Esophagus squamous epithelium (tissue), 5 donors: ENCODE measurements at places on chromosomes 6 and 20.

DNA sequence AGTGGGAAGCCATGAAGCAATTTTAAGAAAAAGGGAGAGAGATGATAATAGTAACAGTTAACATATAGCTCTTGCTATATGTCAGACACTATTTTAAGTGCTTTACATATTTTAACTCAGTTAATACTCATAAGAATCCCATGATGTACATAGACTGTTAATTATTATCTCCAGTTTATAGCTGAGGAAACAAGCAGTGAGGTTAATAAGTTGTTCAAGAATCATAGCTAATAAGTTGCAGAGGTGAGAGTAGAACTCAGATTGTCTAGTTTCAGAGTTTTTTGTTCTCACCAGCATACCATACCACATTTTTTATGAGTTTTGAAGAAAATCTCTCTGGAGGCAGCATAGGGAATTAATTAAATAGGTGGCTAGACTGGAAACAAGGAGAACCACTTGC, 144.6 kb upstream of the MMS22L start:
- no peak for DNase-seq

DNA sequence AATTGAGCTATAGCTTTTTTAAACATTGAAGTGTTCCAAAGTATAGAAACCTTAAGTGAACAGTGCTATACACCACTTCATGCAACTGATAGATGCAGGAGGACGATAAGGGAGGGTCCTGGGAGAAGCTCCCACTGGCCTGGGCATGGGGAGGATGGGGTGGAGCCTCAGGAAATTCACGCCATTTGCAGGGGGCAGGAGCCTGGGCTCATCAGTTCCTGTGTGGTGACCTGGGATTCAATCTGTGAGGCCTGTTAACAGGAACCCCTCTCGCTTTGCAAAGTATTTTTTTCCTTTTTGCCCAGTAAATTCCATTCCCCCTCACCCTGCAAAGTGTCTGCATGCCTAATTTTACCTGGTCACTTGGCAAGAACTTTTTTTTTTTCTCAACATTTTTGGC, 11.0 kb upstream of the ASCC3 start:
- DNase-seq, result no peak

DNA sequence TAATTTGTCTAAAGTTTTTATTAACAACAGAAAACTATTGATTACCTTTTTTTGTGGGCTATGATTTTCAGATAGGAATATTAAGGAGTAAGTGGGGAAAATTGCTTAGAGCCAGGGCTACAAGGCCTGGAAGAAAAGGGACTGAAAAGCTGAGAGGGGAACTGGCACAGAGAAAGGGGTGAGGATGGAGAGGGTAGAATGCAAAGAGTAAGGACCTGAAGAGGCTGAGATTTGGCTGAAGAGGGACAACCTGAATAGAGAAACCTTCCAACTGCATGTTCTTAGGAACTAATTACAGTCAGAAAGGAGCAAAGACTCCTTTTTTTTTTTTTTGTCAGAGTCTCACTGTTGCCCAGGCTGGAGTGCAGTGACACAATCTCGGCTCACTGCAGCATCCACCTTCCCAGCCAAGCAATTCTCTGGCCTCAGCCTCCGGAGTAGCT, 16.7 kb downstream of the BTN2A1 start:
- DNase-seq, result no peak

GRCh38 chr6:161027385-161027784, 35.8 kb downstream of the MAP3K4 start:
- no peak for DNase-seq

- DNase-seq, result no peak
These were observed 90.5 kb upstream of the PAX1 start for GRCh38 chr20:21614980-21615379.

DNA sequence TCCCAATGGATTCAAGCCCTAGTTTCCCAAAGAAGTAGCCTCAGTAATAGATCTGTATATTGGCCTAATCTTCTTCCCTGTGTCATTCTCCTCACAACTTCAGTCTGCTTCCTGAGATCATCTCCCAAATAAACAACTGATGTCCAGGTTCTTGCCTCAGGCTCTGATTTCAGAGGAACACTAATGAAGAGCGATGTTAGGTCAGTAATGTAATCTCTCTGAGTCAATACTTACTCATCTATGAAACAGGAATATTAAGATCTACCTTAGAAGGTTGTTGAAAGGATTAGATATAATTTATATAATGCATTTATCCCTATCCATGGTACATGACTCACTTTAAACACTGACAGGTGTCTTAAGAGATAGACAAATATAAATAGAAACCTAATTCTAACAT, 246.0 kb upstream of the FLRT3 start:
- DNase-seq, result no peak

DNA sequence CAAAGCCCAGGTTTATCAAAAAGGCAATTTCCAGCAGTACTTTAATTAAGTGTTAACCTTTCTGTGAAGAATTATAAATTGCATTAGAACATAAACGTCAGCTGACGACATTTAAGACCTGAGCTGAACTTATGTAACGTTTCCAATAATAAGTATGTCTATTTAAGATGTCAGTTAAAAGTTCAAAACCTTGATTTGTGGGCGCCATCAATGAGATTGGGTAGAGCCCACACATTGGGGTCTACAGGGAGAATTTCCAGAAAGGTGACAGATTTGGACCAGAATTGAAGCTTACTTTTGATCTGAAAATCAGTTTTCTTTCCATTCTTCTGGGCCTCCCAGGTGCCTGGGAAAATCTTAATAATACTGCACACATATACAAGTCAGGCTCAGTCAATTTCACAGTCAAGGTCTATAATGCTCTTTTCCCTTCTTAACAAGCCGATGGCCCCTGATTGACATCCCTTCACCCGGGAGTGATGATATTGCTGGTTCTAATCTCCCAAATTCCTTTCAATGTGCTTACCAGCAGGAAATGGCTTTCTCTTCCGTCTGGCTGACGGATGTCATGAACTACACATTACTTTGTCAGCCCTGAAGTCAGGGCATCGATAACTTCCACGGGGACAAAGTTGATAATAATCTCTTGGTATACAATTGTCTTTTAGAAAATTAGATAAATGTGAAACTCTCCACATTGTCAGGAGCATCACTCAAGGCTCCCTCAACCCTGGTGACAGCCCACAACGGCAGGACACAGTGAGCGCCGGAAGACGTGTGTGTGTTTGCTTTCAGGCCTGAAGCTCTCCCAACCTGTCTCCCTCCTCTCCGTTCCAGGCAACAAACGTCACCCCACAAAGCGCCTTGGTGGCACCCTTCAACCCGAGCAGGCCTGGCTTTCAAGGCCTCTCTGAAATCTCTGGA, 396.5 kb upstream of the CNR1 start:
- DNase-seq, result no peak

GRCh38 chr6:154111025-154111424, 72.0 kb downstream of the OPRM1 start:
- no peak for DNase-seq

DNA sequence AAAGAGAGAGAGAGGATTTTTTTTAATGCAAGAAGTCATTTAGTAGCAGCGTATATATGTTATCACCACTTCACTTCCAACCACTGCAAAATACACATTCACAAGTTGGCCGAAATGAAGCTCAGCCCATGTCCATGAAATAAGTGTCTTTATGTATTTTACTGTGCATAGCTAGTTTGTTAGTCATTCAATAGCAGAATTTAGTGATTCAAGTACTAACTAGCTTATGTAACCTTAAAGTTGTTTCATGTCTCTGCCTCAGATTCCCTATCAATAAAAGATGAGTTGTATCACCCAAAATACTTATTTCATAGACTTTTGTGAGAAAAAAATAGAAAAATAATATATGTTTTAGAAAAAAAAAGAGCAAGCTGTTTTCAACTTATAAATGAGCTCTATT, 153.7 kb upstream of the PRDM1 start:
- no peak for DNase-seq

DNA sequence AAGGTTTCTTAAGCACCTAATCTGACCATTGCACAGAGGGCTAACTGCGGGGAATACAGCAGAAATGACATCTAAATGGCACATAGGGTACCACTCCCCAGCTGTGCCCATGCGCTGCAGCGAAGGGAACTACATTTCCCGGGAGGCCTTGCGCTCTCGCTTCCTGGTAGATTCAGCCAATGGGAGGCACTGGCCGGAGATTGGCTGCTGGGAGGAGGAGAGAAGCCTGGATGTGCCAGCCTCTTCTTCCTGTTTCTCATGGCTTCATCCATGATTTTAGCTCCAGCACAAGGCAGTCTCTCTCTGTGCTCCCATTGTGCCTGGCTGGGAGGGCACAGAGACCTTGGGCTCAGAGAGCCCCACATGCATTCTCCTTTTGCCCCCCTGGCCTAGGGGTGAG, 101.7 kb upstream of the FOXA2 start:
- DNase-seq, result no peak

DNA sequence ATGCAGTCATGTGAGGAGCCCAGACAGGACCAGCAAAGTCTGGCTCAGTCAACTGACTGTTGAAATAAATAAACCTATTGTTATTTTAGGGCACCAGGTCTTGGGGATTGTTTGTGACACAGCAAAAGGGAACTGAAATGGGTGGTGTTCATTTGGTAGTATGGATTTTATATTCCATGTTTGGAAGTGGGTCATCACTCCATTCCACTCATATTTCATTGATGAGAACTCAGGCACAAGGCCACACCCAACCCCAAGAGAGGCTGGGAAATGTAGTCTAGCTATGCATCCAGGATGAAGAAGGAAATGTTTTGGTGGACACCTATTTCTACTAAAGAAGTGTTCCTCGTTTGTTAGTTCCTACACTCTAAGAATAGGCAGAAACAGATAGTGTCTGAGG, 64.9 kb upstream of the BTBD3 start:
- no peak for DNase-seq

GRCh38 chr6:152697634-152698033, at the start of gene MYCT1:
Gene MYCT1 (plus strand): TSS chr6:152697897. CDS start chr6:152697903, 6 bp downstream.
- no peak for DNase-seq

- DNase-seq, result no peak
These were observed 12.0 kb downstream of the PGK2 start for GRCh38 chr6:49775043-49775442.

GRCh38 chr6:3594201-3594600, 137.4 kb upstream of the SLC22A23 start:
- DNase-seq, result no peak

DNA sequence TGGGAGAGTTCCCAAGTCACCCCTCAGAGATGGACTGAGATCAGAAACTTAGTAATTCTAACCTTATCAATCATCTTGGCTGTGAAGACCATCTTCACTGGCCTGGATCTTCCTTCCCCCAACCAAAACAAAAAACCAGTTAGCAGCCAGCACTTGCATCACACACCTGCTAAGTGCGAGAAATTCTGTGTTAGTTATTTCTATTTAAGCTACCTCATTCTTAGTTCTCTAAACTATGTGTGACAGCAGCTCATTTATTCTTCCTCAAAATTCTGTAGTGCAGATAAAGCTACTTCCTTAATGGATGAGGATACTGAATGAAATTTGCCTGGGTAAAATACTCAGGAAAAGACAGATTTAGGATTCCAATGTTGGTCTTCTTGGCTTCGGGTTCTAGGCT, 18.2 kb upstream of the TAGAP start:
- no peak for DNase-seq

DNA sequence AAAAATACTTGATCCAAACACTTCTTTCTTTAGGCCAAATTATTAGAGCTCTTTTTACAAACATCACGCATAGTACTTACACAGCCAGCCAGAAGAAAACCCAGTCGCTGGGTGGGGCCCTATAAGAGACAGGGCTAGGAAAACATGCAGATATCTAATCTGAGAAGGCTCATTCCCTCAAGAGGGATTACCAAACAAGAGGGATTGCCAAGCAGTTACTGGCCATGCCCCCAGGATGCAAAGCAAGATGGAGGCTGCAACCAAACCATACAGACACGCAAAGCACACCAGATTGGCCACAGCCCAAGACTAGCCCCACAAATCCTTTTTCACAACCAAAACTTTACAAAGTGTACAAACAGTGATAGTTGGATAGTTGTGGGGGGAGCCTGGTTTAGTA, 1235.4 kb upstream of the GJE1 start:
- DNase-seq, result no peak

- DNase-seq, result no peak
These were observed 31.7 kb upstream of the RPS6KA2 start for GRCh38 chr6:166658792-166659150.

DNA sequence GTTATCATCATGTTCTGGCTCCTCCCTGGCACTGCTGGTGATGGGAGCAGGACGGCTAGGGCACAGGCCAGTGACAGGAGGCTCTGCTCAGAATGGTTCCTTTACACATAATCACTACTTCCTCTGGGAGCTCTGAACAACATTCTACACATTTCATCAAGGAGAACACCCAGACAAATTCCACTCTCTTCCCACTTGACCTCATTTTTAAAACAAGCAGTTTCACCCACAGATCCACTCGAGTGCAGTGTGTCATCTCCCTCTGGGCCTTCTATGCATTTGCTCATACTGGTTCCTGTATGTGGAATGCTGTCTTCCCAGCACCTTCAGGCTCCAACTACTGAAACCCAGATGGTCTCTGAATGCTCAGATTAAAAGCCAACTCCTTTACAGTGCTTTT, 84.8 kb downstream of the ELOVL5 start:
- no peak for DNase-seq

DNA sequence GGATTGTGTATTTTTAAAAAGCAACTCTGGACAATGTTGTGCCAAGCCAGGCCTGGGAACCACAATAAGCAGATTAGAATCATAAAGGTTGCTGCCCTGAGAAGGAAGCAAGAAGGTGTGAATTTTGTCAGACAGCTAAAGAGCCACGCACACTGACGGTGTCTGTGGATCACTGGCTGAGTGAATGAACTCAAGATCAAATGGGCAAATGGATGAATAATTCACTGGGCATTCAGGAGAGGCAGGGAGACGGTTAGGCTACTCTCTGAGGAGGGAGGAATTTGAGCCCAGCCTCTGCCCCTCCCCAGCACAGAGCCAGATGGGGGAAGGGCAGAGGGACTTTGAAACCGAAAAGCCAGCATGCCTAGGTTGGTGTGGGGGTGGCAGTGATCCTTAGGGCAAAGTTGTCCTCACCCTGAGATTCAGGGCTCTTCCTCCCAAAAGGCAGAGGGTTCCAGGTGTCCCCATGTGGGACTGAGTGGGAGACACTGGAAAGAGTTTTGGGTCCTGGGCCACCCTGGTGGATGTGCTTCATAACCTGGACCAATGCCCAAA, 19.5 kb upstream of the SLC22A7 start:
- no peak for DNase-seq
